ENCODE measurements at places on chromosomes 3 and 15. TPM values are rescaled to one million over a fixed set of nuclear protein-coding genes. Genes with fewer than 3 reads are reported as not detected.
A peak's percentile ranks its signal among the peaks of the same experiment; 100 is the strongest.

GRCh38 chr3:69900331-69900730 is 99.2 kb upstream of the SAMMSON start:
- DNase-seq: no peak

UQCRC1 gene
- 259 TPM for total RNA-seq

SLC25A20 gene
- 12.9 TPM for total RNA-seq

PTH1R gene
- not detected for total RNA-seq

CP gene
- 1.2 TPM for total RNA-seq

DNA sequence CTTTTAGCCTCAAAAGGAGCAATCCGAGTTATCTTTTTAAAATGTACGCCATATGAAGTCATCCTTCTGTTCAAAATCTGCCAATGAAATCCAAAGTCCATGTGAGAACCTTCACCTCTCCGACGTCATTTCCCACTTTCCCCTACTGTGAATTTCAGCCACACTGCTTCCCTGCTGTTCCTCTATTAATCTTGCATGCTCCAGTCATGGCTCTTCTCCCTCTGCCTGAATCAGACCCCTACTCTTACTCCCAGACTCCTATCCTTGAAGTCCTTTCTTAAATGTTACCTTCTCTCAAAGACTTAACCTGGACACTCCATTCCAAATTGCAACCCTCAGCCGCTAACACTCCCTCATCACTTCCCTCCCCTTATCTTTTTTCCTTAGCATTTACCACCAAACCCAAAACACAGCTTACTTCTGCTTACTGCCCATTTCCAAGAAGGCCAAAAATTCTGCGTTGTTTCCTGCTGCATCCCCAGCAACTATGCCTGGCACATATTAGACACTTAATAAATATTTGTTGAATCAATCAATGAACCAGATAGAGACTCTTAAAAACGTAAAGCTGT is 1.2 kb downstream of the NKIRAS1 start:
- no peak for DNase-seq

DNA sequence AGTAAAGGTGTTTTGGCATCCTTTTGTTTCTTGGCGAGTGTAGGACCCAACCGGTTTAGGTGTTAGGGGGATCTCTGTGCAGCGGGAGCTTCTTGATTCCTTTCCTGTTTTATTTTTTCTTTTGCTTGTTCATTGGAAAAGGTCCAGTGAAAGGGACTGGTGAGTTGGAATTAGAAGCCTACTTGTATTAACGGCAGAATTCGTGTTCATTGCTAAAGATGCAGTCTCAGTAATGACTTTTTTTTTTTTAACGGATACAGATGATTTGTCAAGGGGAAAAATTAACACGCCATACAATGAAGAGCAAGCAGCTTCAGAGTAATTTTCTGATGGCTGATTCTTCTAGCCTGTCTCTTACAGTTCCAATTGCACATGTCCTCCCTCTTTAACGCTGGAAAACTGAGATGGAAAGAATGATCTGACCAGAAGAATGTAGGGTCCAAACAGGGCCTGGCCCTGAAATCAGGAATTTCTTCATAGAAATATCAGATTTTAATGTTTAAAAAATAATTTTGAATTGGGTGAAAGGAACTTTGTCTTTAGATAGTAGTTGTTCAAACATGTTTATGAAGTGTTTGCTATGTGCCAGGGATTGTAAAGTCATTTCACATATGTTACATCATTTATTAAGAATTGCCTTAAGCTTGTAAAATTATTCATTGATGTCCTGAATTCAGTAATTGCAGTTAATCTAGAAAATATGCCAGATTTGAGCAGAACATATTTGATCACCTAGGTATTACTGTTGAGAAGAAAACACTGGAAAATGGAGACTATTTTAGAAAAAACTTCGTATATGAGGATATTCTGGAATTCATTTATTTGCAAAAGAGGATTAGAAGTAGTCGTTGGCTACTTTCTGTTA is 1.4 kb downstream of the MAPK6 start:
- no peak for DNase-seq

TMEM207 gene
- not detected for total RNA-seq

DNA sequence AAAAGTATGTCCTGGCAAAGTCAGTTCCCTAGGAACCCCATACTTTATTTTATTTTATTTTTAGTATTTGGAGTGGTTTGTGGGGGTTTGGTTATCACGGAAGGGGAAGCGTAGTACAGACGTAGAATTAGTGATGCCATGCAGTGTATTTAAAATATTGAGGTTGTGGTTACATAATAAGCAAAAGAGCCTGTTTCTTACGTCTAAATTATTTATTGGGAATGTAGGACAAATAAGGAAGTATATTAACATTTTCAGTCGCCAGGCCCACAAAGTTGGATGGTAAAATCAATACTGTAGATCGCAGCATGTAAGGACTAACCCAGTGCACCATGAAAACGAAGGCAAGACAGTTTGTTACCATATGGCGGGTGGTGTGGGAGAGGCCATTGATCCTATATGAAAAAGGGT is 558 bp downstream of the DTWD1 start:
- DNase-seq: no peak

GRCh38 chr3:100653604-100654294 is 44.3 kb downstream of the ADGRG7 start:
- DNase-seq: no peak

NME9 gene
- not detected for total RNA-seq

DNA sequence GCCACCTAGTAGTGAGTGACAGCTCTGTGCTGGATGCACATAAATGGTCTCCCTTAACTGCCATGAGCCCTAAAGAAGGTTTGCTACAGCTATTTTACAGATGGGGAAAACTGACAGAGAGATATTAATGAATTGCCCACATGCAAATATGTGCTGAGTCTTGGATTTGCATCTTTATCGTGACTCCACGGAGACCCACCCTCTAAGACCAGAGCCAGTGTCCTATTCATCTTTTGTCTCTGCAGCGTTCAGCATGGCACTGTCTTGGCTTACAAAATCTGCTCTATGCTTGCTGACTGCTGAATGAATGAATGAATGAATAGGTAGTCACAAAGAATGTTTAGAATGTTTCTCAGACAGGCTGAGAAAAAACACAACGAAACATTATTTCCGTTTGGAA is 48.3 kb downstream of the BTD start:
- DNase-seq: no peak

SLC38A3 gene
- not detected for total RNA-seq

- DNase-seq: no peak
Observed at GRCh38 chr3:50418850-50419249, 59.5 kb upstream of the TMEM115 start.

SAMMSON gene
- total RNA-seq: not detected

DAZL gene
- 0.05 TPM for total RNA-seq

GRCh38 chr15:67161412-67161811 is 93.0 kb downstream of the AAGAB start:
- DNase-seq: no peak

EOMES gene
- total RNA-seq: 5.5 TPM

DNA sequence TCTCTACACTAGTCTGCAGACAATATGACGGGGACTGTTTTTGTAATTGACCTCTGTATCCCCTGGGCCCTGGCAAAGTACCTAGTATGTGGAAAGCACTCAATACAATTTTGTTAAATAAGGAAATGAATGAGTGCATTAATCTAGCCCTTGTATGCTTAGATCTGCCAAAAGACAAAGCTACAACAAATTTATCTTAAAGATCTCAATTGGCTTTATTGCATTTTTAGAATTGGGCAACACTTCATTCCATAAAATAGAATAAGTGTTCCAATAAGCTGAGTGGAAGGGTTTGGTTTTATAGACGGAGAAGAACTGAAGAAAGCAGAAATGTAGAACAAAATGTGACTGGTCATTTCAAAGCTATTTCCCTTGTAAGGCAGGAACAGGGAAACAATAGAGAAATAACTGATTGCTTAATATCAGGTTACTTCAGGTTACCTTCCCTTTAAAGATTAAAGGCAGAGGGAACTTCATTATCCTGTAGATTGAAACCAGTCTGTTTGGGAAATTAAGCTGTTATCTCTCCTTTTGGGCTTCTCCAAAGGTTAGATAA is 108.3 kb upstream of the MME start:
- DNase-seq: no peak

DNA sequence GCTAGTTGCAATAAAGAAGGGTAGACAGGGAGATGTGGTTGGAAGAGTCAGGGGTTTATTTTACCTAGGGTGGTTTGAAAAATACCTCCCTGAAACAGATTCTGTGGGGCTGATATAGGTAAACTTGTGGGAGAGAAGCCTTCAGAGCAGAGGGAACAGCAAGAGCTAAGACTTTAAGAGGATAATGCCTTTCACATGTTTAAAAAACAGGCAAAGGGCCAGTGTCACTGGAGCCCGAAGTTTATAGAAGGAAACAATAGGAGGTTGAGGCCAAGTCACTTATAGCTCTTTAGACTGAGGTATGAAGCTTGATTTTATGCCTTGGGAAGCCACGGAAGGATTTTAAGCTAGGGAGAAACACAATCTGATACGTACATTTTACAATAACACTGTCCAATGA is 448.7 kb downstream of the TAFA4 start:
- DNase-seq: no peak

DNA sequence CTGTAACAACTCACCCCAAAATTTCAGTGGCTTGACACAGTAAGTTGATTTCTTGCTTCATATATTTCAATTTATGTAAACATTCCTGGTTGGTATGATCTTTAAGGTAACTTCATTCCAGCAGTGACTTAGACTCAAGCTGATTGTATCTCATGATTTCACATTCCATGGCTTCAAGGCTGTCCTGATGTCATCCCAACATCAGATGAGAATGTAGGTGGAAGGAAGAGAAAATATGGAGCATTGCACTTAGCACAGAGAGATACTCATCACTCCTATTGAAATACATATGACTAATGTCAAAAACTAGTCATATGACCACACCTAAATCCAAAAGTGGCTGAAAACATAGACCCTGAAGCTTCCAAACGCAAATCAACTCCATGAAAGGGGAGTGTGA is 793.8 kb downstream of the TBL1XR1 start:
- DNase-seq: no peak

DNA sequence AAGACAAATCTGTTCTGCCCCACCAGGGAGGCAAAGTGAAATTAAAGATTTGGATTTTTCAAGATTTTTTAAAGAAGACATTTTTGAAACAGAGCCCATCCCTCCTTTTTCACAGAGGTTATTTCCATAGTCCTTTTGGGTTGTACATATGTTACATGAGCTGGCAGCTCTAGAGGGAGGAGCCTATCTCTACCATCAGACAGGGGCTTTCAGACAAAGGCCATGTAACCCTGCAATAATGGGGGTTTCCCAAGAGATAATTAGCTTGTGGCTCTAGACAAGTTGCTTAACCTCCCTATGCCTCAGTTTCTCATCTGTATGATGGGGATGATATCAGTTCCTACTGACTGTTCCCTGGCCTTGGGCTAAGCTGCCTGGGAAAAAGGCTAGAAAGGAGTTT is 8.0 kb upstream of the TBC1D21 start:
- no peak for DNase-seq

DNA sequence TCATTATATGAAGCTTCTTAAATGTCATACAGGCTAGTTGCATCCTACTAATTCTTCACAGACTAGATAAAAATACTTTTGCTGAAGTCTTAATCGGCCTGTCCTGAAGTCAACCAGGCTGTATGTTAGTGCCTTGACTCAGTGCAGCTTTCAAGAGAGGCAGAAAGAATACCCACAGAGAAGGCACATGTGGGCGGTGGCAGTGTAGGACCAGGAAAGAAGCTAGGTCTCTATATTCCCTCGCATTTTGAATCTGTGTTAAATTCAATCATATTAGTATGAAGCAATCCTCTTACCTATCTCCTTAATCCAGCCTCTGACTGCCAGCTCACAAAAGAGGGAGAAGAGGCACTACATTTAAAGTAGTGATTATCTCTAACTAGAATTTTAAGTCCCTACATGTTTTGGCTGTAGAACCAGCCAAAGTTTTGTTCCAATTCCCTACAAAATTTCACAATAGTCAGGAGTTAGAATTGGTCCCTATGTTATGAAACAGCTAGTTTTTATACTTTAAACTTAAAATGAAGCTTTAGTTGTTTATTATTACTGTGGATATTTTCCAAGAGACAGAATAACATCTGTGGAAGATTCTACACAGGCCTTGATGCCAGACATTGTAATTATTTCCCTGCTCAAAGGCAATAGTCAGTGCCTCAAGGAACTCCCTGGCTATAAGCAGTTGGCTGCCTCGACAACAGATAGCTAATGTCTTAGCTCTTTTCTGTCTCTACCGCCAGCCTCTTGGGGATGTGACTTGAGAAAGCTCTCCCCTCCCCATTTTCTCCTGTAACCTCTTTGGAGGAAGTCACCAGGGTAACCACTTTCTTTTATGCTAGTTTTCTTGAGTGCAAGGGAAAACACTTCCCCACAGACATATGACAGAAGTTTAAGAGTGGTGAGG is 31.9 kb downstream of the CRTC3 start:
- no peak for DNase-seq

DNA sequence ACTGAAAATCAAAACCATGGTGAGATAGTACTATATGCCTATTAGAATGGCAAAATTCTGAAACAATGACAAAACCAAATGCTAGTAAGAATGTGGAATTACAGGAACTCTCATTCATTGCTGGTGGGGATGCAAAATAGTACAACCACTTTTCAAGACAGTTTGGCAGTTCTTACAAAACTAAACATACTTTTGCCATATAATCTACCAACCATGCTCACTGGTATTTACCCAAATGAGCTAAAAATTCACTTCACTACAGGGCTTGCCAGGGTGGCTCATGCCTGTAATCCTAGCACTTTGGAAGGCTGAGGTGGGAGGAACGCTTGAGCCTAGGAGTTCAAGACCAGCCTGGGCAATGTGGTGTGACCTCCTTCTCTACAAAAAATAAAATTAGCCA is 40.0 kb downstream of the MYO9A start:
- DNase-seq: no peak

CADPS gene
- not detected for total RNA-seq

PTPRG gene
- 3.0 TPM for total RNA-seq

- DNase-seq: no peak
Observed at GRCh38 chr3:118011910-118012309, 1022.7 kb downstream of the IGSF11 start.

- peak; percentile 15 for DNase-seq
Observed at GRCh38 chr3:25007974-25008658, 419.9 kb upstream of the RARB start.

INSYN1 gene
- total RNA-seq: not detected

PLAAT1 gene
- not detected for total RNA-seq

SUSD5 gene
- 0.05 TPM for total RNA-seq

GRCh38 chr3:31223278-31223677 is 309.4 kb upstream of the STT3B start:
- DNase-seq: no peak

FGD5 gene
- 0.11 TPM for total RNA-seq

GRCh38 chr3:52472239-52473000 is 17.0 kb downstream of the NISCH start:
- DNase-seq: no peak

GRCh38 chr3:162366166-162366766 is 869.7 kb downstream of the OTOL1 start:
- no peak for DNase-seq

TUSC7 gene
- total RNA-seq: not detected

Data from GM12878 (cell line).